ENCODE measurements at places on chromosomes 12 and 14.

DNA sequence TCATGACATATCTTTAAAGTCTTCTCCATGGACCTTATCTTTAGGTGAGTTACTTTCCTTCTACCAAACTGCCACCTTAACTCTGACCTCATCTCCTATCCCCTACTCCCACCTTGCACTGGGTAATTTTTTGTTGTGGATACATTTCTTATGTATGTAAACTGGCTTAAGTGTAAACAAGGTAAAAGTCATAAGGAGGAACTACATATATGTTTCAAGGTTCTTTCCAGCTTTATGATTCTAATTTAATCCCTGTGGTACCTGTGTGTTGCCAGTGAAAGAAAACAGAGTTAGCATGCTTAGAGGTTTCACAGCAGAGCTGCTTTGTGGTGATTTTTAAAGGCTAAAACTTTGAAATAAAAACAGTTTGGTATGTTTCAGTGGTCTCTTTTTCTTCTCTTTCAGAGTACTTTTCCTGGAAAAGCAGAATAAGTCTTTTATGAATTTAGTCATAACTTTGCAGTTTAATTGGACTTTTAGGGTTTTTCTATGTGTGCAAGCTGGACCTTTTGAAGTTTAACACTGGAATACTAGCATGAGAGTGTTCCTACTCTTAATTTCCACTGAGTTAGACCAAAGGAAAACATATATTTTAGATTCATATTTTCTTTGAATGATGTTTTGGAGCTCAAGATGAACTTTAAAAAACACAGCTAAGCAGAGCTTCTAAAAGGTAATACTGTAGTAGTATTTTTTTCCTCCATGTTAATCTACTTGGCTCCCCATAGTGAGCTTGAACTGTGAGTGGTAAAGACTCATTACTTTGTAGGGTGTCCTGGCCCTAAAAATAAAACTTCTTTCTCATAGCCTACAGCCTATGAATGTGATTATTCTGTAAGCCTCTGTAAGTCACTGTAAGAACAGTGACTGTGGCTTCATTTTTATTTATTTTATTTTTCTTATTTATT lies 105.4 kb downstream of the FUT8 start:
- no peak for DNase-seq

GRCh38 chr14:104676694-104677511 lies 12.5 kb upstream of the INF2 start:
- DNase-seq: no peak

- DNase-seq: no peak
Measured at GRCh38 chr12:121518656-121519055, 62.2 kb downstream of the KDM2B start.

DNA sequence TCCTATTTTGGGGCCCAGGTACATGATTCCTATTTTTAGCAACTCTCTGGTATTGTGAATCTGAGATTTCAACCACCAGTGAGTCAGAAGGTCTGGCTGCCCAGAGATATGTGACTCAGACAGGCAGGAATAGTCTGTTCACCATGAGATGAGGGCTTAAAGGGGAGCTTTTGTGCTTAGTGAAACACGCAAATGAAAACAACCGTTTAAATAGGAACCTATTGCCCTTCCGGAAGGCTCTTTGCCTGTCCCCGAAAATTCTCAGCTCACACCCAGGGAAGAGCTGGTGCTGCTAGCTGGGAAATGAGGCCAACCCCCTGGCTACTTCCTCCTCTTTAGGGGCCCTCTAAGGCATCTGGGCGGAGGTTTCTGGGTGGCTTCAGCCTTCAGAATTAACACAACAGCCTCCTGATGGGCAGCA lies 283.6 kb downstream of the CACNA1C start:
- DNase-seq: no peak

DNA sequence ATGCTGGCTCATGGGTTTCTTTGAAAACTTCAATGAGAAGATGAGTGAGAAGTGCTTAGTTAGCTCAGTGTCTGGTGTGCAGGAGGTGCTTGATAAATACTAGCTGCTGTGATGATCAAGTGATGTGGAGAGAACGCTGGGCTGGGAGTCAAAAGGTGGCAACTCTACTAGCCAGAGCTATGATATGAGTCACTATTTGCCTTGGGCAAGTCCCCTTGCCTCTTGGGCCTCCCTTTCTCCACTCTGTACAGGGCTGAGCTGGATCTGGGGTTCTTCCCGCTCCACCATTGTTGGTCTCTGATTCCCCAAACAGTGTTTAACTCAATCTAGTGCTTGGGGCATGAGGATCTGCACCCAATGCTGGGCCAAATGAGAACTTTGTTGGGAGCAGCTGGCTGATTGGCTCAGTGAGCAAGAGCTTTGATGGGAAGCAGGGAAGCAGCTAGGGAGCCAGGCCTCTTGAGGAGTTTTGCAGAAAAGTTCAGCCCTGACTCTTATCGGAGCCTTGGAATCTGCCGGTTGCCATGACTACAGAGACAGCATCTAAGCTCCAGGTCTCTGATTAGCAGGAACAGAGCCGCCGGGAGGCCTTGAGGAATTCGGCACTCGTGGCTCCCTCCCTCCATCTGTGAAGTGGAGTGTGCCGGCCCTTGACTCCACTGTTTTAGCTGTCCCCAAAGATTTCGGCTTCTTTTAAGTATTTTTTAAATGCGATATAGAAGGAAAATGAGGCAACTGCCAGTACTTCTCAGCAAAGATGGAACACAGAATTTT lies 82.1 kb upstream of the HSPB8 start:
- DNase-seq: no peak

DNA sequence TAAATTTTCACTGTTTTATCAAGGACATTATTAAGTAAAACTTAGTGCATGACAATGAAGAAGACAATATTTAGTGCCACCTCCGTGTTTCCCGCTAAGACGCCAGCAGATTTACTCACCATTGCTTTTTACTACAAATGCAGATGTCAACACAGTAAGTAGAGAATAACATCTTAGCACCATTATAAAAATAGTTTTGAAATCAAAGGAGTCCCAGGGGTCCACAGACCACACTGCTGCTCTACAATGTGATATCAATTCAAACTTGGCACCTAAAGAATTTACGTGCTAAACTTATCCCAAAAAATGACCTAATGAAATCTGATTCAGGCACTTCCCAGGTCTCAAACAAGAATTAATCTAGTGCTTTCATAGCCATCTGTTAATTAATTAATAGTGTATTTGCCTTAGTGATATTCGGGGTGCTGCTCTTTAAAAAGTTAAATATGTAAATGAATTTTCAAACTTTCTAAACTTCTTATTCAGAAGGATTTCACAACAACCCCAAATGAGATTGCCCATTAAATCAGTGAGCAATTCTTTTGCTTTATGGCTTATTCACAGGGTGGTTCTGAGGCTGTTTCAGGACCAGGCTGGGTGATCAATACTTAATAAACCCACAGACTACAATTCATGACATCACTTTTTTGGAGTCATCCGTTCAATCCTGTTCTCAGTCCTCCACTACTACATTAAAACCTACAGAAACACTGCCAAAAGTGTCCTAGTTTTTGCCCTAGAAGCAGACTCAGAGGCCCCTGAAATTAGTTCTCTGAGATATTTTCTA lies 161.3 kb upstream of the LMNTD1 start:
- no peak for DNase-seq

- no peak for DNase-seq
Measured at GRCh38 chr14:26702721-26703230, 104.9 kb upstream of the NOVA1 start.

All from stimulated activated CD8-positive, alpha-beta memory T cell treated with anti-CD3 and anti-CD28 coated beads, Interleukin-4, amount 100 ng/mL, for 1 hour (primary cell).